ENCODE measurements at places on chromosomes 5 and 9.

DNA sequence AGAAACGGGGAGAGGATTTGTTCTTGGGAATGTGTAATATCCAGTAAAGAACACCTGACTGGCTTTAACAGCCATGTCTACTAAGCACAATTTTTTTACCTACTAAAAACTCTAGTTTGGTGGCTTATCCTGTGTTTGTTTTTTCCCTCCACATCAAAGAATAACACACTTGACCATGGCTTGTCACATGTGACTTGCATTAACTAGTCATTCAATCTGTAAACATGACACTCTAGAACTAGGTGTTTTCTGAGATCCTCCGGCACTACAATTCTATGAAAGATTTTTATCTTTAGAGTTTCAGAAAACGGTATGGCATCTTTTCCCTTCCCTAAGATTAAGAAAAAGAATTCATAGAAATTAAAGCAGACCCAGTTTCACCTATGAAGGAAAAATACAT, 103.7 kb downstream of the CEMIP2 start:
- DNase-seq = no peak

GRCh38 chr5:131363811-131364506, 100.1 kb downstream of the CDC42SE2 start:
- no peak for DNase-seq

GRCh38 chr5:96655506-96655905, 6.7 kb upstream of the CAST start:
- DNase-seq = no peak

DNA sequence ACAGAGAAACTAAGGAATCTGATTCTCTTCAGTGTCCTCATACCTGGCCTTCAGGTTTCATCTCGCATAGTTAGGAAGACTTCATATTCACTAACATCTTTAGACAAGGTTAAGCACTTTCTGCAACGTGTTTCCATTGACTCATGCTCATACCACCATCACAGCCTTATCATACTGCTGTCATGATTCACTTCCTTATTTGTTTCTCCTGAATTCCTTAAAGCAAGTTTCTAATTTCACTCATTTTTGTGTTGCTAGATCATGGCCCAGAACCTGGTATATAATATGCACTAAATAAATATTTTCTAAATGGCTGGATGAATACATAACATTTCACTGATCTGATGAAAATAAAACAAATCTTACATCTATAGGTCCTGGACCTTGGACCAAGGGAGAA, 472.9 kb downstream of the PRELID2 start:
- no peak for DNase-seq

- no peak for DNase-seq
Measured at GRCh38 chr5:174145821-174146220, 100.3 kb downstream of the NSG2 start.

DNA sequence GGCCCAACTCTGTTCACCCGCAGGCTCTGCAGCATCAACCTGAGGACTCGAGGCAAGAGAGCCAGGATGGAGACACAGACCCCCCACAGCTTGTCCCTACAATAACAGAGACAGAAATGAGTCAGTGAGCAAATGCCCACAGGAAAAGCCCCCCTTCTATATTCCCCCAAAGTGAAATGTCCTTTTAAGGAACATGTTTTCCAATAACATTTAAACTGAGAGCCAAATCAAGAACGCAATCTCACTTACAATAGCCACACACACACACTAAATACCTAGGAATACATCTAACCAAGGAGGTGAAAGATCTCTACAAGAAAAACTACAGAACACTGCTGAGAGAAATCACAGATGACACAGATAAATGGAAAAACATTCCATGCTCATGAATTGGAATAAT, 49.0 kb downstream of the TEX10 start:
- DNase-seq = no peak

DNA sequence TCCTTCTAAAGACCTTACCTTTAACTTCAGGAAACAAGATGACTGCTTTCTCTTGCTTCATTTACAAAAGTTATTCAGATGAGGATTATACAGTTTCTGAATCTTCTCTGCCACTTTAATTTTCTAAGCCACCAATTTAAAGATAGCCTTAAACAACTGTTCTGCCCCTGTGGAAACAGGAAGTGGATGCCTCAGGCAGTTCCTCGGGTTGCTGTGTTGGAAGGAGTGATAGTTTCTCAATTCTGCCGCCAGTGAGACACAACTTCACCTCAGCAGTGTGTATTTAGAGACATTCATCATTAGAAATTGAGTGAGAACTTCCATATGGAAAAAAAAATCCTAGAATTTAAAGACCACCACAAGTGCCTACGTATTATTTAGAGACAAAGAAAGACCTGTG, 475.1 kb upstream of the WWC1 start:
- no peak for DNase-seq

DNA sequence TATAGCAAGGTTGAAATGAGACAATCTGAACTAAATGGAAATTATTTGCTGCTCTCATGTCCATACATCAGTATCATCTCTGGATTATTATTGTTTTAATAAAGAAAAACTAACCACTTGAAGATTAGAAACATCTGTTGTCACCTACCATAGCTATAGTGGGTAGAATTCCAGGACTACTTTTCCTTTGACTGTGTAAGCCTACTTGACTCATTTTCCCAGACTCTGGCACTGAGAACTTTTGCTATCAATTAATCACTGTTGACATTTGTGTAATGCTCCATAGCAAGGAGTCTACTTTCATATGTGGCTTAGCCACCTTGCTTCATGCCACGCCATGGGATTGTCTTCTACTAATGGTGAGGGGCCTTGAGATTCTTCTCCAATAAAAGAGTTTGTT, 59.9 kb upstream of the ARRDC3 start:
- no peak for DNase-seq

- DNase-seq = no peak
Measured at GRCh38 chr9:10331157-10331556, 281.6 kb downstream of the PTPRD start.

GRCh38 chr9:22815246-22815645, 368.6 kb downstream of the DMRTA1 start:
- no peak for DNase-seq

- no peak for DNase-seq
Measured at GRCh38 chr5:68746220-68746619, 347.6 kb upstream of the SLC30A5 start.

- DNase-seq = no peak
Measured at GRCh38 chr5:96683392-96683791, 21.2 kb downstream of the CAST start.

DNA sequence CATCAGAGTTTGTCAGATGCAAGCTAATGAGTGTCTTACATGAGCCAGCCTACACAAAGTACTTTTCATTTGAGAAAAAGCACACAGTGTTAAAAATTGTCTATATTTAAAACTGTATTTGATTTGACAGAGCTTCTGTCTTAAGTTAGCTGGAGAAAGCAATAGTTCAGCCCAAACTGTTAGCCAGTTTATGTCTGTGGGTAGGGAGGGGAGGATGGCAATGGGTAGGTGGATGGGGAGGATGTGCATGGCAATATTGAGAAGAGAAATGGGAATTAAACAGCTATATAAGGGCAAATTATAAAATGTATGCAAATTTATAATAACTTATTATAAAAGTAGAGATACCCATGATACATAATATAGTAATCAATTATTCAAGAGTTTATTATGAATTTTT, 31.3 kb downstream of the CDH9 start:
- DNase-seq = no peak

DNA sequence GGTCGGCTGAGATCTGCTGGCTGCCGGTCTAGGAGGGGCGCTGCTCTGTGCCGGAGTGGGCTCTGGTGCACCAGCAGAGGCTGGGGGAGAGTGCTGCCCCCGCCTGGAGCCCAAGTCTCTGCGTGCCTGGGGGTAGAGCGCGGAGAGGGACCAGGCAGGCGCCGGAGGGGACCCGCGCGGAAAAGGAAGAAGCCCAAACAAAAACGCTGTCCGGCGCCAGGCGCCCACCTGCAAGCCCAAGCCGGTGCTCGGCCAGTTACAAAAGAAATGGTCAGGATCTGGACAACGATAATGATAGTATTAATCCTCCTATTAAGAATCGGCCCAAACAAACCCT, 571 bp upstream of the S1PR3 start:
- DNase-seq = no peak

GRCh38 chr5:169100735-169101075, 200.2 kb downstream of the SLIT3 start:
- no peak for DNase-seq

DNA sequence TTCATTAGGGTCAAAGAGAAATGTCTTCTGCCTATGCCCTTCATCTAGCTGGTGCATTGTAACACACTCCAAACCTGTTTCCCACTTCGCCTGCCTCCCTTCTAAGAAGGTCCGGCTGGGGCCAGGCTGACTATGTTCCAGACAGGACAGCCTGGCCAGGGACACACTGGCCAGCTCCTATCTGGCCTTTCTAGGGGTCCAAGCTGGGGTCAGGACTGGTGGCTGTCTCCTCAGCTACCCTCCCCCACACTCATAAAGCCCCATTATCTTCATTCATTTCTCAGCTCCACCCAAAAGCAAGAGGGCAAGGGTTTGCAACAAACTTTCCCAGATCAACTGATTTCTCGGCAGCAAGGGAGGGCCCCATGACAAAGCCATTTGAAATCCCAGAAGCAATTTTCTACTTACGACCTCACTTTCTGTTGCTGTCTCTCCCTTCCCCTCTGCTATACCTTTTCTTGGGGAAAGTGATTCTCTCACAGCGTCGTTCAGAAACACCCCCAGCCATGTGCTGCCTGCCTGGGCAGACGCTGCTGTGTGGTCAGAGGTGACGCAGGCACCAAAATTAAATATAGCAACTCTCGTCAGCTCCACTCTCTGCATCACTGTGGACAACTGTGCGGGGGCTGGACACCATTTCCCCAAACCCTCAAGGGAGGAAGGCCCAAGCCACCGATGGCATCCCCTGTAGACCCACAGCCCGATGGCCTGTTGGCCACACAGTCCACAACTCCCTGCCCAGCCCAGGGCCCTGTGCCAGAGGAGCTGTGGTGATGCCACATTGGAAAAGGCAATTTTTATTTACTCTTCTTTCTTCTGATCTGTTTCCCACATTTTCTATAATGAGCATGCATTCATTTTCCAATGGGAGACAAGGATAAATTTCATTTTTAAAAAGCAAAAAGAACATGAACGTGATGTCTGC, 6.1 kb downstream of the IL13 start:
- DNase-seq = no peak

- DNase-seq = no peak
Measured at GRCh38 chr9:137658781-137659180, 40.0 kb downstream of the EHMT1 start.

DNA sequence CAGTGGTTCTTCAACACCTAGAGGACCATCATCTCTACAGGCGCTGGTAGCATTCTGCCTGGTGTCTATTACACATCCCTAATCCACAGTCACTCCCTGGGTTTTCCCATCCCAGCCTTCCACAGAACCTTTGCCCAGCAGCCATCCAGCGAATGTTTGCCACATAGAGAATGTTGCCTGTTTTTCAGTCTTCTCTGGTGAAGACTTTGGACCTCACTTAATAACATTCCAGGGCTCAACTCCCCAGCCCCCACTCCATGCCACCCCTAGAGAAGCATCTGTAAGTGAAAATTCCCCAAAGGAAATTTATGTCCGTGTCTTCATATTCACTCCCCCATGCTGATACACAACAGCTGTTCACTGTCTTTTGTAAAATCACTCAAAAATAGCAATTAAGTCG, 249.6 kb downstream of the AOPEP start:
- no peak for DNase-seq

DNA sequence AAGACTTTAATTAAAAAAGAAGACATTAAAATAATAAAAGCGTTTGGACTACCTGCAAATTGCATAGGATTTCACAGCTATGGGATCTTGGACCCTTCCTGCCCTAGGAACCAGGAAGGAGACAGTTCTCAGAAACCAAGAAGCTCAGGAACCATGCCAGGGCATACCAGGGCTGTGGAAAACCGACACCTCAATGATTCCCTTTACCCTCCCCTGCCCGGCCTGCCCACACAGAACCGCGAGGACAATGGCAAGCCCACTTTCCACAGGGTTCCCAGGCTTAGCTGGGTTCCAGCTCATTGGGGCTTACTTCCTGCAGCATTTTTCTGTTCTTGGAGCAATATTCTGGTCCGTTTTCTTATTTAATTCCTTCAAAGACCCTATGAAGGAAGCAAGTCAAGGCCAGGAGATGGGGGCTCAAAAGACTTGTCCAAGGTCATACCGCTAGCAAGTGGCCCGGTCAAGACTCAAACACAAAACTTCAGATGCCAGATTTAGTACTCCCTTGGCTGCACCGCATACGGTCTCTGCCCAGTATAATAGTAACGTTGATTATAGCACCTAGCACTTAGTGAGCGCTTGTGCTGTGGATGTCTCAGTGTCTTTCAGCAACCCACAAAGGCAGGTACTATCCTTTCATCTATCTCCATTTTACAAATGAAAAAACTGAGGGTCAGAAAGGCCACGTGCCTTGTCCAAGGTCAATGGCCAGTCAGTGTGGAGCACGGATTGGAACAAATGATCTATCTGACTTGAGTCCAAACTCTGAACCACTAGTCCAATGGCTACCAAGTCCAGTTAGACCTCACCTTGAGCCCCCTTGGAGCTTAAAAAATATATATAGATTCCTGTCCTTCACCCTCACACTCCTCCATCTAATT, 6.8 kb downstream of the FAT2 start:
- no peak for DNase-seq

GRCh38 chr9:129838707-129839259, 3.5 kb downstream of the USP20 start:
- DNase-seq = no peak

DNA sequence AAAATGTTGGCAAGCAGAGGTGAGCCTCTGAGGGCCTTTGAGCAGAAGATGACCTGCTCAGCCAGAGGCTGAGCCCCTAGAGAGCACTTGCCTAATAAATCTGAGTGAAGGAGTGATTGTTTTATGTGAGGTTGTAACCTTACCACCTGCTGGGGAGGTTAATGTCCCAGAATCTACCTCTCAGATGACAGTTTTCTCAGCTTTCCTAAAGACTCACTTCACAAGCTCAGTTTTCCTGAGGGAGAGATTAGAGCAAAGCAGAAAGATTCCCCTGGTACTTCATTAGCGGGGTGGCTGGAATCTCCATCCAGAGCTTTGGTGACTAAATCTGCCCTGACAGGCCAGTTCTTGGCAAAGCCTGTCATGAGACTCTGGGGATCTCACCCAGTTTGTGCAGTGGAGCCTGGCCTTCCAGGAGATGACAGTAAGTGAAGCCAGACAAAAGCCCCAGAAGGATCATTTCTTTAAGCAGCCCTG, 48.8 kb upstream of the GALNT10 start:
- DNase-seq = no peak

DNA sequence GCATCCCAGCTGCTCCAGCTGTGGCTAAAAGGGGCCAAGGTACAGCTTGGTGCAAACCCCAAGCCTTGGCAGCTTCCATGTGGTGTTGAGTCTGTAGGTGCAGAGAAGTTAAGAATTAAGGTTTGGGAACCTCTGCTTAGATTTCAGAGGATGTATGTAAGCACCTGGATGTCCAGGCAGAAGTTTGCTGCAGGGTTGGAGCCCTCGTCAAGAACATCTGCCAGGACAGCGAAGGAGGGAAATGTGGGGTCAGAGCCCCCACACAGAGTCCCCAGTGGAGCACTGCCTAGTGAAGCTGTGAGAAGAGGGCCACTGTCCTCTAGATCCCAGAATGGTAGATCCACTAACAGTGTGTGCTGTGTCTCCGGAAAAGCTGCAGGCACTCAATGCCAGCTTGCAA, 236.2 kb upstream of the ADRA1B start:
- DNase-seq = no peak
